ENCODE measurements at places on chromosomes 5 and 9.

- DNase-seq: no peak
Measured at GRCh38 chr9:134189145-134189469, 24.7 kb upstream of the RNU6ATAC start.

- no peak for DNase-seq
Measured at GRCh38 chr9:129612815-129613519, 7.9 kb downstream of the C9orf50 start.

DNA sequence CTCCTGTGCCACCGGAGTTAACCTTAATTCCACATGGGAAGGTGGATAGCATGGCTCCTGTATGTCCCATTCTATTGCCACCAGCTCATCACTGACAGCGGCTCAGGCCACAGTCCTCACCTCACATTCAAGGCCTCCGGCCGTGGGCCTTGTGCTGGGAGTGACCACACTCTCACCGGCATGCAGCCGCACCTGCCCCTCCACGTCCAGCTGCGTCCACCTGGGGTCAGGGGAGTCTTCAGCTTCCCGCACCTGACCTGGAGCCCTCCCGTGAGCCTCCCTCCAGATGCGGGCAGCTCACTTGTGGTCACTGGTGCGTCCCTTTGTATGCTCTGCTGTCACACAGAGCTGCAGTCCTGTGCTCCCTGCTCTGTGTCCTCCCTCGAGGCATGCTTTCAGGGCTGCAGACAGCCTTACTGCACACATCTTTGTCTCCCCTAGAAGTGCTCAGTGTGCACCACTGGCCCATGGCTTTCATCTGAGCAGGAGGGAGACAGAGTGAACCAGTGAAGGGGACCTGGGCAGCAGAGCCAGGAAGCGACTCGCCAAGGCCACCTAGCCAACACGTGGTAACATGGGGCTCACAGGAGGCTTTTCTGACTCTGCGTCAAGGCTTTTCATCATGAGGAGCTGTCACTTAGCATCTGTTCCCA, 210.1 kb downstream of the ERCC6L2 start:
- DNase-seq: no peak

- no peak for DNase-seq
Measured at GRCh38 chr5:142292249-142292648, 32.6 kb downstream of the SPRY4 start.

DNA sequence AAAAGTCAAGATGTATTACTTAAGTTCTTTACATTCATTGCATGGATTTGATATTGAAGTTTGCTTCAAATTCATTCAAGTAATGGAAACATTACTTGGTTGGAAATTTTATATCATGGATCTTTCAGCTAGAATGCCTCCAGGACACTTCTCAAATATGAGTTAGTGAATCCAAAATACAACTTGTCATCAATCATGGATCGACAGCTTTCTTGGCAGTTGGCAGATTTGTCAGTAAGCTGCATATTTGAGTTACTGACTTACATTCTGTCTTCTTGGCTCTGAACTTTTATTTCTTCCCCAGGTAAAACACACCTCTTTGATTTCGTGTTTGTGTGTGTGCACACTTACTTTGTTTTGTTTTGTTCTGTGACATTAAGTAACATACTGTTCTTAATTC, 1171.1 kb downstream of the TAF11L14 start:
- DNase-seq: no peak

DNA sequence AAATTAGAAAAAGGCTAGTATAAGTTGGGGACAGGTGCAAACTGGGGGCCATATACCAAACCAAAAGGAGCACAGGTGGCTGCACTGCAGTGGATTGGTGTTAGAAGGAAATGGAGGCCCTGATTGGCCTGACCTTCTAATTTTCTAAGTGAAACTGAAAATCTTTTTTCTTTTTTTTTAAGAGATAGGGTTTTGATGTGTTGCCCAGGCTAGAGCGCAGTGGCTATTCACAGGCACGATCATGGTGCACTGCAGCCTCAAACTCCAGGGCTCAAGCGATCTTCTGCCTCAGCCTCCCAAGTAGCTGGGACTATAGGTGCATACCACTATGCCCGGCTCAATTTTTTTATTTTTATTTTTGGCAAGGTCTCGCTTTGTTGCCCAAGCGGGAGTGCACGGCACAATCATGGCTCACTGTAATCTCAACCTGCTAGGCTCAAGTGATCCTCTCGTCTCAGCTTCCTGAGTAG, 9.8 kb upstream of the CCDC69 start:
- DNase-seq: no peak

GRCh38 chr5:36128795-36129194, 22.9 kb downstream of the LMBRD2 start:
- DNase-seq: no peak

DNA sequence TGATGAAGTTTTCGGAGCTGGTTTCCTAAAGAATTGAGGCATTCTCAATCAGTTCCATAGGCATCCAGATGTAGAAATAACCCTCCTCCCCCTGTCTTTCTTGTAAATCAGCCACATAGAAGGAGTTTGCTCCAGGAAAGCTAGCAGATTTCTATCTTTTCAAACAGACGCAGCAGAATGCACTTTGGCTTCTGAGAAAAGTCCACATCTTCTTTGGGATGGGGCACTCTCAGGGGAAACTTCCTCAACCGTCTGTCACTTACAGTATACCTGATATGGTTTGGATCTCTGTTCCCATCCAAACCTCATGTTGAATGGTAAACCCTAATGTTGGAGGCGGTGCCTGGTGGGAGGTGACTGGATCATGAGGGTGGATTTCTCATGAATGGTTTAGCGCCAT, 94.1 kb downstream of the SNCAIP start:
- DNase-seq: no peak

- DNase-seq: no peak
Measured at GRCh38 chr5:148113243-148113642, 49.5 kb downstream of the SPINK5 start.

Data from cortex of kidney (tissue), 1 donor.